T-helper 2 cell treated with Interferon-gamma antibody and Interleukin-4, amounts not matched to agents 5 μg/mL and 100 μg/mL, for 36 hours (primary cell): ENCODE measurements at places on chromosomes 7 and 10.

DNA sequence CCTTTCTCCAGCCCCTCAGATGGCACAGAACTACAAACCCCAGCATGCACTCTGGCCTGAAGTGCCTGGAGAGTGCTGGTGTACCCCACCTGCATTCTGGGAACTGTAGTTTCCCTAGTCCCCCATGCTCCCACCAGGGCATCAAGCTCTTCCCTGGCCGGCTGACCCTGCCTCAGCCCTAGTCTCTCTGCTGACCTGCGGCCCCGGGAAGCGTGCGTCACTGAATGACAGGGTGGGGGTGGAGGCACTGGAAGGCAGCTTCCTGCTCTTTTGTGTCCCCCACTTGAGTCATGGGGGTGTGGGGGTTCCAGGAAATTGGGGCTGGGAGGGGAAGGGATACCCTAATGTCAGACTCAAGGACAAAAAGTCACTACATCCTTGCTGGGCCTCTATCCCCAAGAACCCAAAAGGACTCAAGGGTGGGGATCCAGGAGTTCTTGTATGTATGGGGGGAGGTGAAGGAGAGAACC, 2.1 kb downstream of the NOS3 start:
- no peak for DNase-seq

GRCh38 chr10:8365935-8366911, 311.7 kb downstream of the GATA3 start:
- peak; percentile 77 for DNase-seq

- DNase-seq = no peak
Observed at GRCh38 chr7:102896585-102896984, 16.2 kb upstream of the LRRC17 start.

DNA sequence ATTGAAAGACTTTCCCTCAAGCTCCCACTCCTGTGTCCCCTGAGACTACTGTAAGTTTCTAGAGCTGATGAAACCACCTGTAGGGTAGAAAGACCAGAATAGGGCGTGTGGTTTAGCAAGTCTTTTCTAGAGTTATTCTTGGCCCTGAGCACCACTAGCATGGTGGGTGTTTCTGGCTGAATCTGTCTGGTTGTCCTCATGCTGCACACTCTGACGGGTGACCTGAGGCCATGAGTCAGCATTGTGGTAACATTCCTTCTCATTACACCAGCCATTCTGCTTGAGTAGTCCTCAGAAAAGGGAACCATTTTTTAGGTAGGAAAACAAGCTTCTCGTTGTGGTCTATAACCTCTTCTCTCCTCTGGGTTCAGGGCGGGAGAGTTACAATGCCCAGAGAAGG, 250.3 kb downstream of the SNX13 start:
- DNase-seq = no peak

- no peak for DNase-seq
Observed at GRCh38 chr7:91685544-91685943, 195.0 kb downstream of the MTERF1 start.

DNA sequence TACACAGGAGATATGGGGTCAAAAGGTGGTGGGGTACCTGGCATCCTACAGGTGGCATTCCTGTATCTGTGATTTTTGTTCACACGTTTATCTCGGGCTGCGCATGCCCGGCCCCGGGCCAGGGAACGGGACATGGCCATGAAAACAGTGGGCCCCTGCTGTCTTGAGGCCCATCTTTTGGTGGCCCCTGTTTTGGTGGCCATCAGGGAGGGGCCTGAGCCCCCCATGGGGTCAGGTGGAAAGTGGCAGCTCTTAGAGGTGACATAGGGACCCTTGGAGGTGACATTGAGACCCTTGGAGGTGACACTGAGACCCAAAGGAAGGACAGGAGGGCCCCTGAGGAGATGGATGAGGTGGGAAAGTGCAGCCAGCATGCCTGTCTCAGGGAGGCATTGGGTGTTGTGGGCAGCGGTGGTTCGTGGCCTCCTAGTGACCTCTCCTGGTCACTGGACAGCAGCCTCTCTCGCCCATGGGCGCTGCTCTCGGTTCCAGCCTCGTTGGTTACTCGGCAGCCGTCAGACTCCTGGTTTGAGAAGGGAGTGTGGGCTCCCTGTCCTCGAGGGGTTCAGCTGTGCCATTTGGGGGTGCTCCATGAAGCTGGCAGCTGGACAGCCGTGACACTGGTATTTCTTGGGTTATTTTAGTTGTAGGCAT, 39.9 kb downstream of the INPP5A start:
- DNase-seq = no peak

- DNase-seq = peak; percentile 23
Observed at GRCh38 chr10:43076876-43077420, at the start of gene RET. Gene RET (plus strand): TSS chr10:43077069. CDS start chr10:43077259, 190 bp downstream.

GRCh38 chr7:98086281-98086718, 20.4 kb upstream of the LMTK2 start:
- no peak for DNase-seq
